ENCODE measurements at places on chromosomes 6 and 20. TPM values are rescaled to one million over a fixed set of nuclear protein-coding genes. Genes with fewer than 3 reads are reported as not detected.

The GPR6 gene
- total RNA-seq, result not detected

The SLC39A7 gene
- 131 TPM for total RNA-seq

The UFL1 gene
- total RNA-seq, result 4.3 TPM

The CALHM4 gene
- not detected for total RNA-seq

The EYA2 gene
- not detected for total RNA-seq

The SLC17A1 gene
- not detected for total RNA-seq

The RIMS4 gene
- not detected for total RNA-seq

The VGLL2 gene
- not detected for total RNA-seq

The ENPP5 gene
- 1.4 TPM for total RNA-seq

The FAM209B gene
- not detected for total RNA-seq

The KCNQ5 gene
- not detected for total RNA-seq

The NKAPL gene
- total RNA-seq, result not detected

The BPIFA1 gene
- total RNA-seq, result not detected

The LY6G6D gene
- not detected for total RNA-seq

The NT5E gene
- total RNA-seq, result 74.7 TPM

The IL17A gene
- total RNA-seq, result not detected

The PI16 gene
- 0.29 TPM for total RNA-seq

- no peak for DNase-seq
Measured at GRCh38 chr6:104170401-104170800, 689.3 kb downstream of the HACE1 start.

DNA sequence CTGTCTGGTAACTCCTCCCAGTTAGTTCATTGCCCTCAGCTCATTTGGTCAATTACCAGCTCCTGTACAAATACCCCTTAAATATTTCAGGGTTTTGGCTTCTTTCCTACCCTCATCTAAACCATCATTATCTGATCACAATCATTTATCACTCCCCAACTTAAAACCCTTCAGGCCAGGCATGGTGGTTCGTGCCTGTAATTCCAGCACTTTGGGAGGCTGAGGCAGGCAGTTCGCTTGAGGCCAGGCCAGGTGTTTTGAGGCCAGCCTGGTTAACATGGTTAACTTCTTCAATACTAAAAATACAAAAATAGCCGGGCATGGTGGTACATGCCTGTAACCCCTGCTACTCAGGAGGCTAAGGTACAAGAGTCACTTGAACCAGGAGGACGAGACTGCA is 9.4 kb downstream of the TGIF2 start:
- no peak for DNase-seq

GRCh38 chr6:1574083-1574761 is 35.5 kb upstream of the FOXC1 start:
- DNase-seq, result no peak

- no peak for DNase-seq
Measured at GRCh38 chr20:53468587-53468986, 125.1 kb downstream of the ZNF217 start.

DNA sequence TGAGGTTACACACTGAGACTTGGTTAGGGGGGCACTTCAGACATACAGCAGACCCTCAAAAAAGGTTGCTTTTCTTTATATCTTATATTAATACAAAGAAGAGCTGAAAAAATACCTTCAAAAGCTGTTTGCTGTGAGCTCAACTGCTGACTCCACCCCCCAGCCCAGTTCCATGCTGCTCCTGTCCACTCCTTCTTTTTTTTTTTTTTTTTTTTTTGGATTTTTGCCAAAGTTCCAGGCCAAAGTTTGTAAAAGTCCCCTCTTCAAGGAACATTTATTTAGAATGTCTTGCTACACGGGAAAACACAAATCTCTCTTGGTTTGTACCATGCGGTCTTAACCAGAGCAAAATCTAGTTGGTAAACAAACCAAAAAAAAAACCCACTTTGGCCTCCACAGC is 85.3 kb upstream of the AKAP12 start:
- DNase-seq, result peak; percentile 22

DNA sequence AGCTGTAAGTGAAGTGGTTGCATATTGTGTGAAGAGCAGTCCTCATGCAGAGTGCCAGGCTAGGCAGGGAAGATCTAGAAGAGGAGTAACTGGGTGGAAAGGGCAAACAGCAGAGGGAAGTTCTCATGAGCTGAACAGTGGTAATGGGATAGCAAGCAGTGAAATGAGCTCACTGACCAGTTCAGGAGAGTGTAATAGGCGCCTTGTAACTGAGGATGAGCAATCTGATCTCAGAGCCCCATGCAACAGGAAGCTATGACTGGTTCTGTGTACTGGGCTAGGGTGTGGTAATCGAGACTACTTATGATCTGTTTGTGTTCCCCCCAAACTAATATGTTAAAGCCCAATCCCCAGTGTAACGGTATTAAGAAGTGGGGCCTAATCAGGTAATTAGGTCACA is 98.6 kb downstream of the RFX6 start:
- DNase-seq, result no peak

GRCh38 chr6:91097364-91097763 is 510.5 kb upstream of the MAP3K7 start:
- no peak for DNase-seq

- DNase-seq, result peak; percentile 85
Measured at GRCh38 chr6:43951063-43951755, 176.0 kb downstream of the MRPL14 start.

GRCh38 chr20:22825546-22825945 is 209.6 kb upstream of the SSTR4 start:
- no peak for DNase-seq

GRCh38 chr6:101393829-101394251 is 332 bp downstream of the GRIK2 start:
- no peak for DNase-seq

GRCh38 chr20:46624946-46625345 is 26.3 kb downstream of the SLC13A3 start:
- DNase-seq, result no peak

DNA sequence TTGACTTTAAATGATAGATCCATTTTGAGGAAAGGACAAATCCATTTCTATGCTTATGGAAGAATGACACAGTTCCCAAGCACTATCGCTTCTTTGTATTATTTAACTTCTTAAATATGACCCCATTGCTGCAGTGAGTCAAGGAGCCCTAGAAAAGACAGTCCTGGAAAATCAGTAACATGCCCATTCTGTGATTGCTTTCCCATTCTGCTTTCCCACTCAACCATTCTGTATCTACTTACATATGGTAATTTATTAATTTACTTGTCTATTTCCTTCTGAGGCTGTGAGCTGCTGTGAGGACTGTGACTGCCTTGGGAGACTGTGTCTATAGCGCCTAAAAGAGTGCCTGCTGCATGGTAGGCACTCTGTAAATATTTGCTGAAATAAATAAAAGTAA is 85.4 kb upstream of the TMEM30A start:
- DNase-seq, result no peak

DNA sequence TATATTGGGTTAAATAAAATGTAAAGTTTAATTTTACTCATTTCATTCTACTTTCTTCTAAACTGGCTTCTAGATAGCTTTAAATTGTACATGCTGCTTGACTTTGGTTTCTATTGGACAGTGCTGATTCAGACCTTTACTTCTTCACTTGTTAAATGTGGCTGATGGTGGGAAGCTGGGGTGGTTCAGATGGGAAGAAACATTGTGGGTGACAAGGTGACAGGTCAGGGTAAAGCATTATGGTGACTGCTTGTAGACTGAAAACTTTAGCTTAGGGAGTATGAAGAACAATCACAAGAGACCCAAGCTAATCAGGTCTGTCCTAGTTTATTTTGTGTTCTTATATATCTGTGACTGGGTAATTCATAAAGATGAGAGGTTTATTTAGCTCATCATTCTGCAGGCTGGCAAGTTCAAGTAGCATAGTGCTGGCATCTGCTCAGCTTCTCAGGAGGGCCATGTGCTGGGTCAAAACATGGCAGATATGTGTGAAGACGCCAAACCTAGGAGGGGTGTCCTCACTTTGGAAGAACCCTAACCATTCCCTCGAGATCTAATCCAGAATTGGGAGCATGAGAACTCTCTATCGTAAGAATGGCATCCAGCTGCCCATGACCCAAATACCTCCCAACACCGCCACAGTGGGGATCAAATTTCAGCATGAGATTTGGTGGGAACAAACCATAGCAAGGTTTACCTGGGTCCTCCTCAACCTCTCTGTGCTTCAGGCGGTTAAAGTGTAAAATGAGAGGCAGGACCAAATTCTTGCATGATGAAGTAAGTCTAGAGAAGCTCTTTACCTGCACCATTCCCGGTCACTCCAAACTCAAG is 102.8 kb downstream of the FYN start:
- no peak for DNase-seq

DNA sequence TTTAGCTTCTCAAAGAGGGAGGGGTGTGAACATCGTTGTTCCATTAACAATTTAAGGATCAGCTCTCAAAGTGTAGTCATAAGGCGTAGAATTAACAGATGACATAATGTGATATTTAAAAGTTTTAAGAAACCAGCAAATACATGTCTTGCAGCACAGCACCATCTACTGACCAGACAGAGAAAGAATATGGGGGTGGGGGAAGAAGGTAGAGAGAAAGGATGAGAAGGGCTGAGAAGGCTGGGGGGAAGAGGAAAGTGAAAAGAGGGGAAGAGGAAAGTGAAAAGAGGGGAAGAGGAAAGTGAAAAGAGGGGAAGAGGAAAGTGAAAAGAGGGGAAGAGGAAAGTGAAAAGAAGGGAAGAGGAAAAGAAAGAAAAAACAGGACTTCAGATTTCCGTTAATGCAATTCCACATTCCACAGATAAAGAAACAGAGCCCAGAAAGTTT is 80.9 kb downstream of the HAO1 start:
- peak; percentile 58 for DNase-seq

GRCh38 chr6:31965700-31966099 is 6.2 kb downstream of the DXO start:
- no peak for DNase-seq

DNA sequence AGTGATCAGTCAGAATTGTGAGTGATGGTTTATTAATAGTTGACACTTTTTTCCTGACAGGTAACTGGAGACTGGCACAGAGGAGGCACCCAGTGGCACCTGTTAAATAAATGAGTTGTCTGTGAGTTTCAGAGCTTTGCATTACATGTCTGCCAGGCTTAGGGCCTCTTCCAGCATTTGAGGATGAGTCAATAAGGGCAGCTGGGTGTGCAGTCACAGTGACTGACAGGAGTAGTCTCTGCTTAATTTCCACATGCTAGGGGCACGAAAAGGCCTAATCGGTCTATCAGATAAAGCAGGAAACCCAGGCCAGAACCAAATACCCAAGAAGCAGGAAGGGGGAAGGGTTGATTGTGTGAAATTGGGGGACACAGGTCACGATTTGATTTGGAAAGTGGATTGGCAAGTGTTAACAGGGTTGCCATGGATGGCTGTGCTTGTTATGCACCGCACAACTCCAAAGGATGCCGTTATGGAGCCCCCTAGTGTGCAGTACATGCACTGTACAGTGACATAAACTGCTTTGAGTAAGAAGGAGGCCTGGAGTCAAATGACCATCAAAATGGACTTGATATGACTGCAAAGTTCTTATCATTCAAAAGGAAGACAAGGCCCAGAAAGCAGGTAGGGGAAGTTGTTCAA is 111.9 kb upstream of the GGTLC1 start:
- DNase-seq, result peak; percentile 70

DNA sequence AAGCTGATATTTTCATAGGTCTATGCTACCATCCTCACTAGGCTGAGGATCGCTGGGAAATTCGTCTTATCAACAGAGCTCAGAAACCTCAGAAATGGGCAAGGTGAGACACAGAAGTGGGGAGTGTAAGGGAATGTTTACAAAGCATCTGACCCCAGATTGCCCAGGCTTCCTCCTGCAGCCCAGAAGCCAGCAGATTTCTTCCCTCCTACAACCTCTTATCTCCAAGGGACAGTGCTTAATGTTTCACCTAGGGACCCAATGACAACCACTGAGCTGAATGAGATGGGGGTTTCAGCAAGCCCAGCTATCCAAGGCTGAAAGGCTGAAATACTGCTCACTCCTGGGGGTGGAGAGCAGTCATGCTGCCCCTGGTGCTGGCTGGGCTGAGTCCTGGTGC is 52.4 kb upstream of the TBC1D7 start:
- no peak for DNase-seq

- no peak for DNase-seq
Measured at GRCh38 chr20:49496043-49496442, 13.6 kb upstream of the KCNB1 start.

GRCh38 chr20:35294293-35294685 is 2.1 kb upstream of the FAM83C start:
- DNase-seq, result no peak

DNA sequence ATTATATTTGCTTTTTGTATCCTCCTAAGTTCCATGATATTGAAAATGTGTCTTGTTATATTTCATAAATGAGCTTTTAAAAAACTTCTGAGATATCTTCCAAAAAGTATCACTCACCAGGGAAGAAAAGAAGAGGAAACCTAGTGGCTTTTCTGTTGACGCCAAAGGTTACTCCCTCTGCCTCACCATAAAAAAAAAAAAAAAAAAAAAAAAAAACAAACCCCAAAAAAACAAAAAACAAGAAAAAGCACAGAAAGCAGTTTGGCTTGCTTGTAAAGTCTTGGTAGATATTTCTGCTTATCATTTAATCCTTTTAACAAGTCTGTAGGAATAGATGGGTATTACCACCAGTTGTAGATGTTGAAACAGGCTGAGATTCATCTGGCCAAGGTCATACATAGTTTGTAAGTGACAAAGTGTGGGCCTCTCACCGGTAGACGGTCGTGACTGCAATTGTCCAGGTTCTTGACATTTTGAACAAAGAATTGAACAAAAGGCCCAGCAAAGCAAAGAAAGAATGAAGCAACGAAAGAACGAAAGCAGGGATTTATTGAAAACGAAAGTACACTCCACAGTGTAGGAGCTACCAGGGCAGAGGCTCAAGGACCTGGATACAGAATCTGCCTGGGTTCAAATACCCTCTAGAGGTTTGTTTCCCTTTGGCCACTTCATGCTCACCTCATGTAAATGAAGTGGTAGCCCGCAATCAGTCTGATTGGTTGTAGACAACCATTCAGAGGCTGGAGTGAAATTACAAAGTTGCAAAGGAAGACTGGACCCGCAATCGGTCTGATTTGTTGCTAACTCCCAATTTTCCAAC is 11.6 kb upstream of the ELOVL5 start:
- DNase-seq, result no peak

GRCh38 chr20:53751620-53752318 is 158.1 kb upstream of the ZNF217 start:
- DNase-seq, result peak; percentile 75

DNA sequence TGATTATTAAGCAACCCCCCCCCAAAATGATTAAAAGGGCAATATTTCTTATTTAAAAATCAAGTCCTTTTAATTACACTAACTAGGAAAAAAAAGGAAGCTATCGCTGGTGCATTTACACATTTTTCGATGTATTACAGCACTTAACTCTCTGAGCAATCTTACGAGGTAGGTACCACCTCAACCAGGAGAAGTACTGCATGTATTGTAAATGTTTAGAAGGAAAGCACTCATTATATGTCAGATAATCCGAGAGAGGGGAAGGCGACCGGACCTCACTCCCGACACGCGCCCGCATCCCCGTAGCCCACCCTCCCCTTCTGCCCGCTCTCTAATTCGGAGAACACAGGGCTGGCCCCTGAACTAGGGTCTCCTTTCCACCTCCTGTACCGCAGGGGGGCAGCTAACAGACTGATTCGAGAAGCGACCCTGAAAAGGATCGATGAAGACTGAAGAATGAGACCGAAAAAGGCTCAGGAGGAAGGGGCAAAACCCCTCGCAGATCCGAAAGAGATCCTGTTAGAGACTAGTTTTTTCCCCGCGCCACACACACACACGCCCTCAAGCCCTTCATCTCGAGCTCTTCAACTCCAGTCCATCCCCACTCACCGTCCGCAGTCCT is 337 bp downstream of the ESF1 start:
- no peak for DNase-seq

GRCh38 chr20:62773845-62774714 is 22.2 kb upstream of the MRGBP start:
- no peak for DNase-seq

GRCh38 chr20:23631981-23632710 is 5.6 kb downstream of the CST3 start:
- DNase-seq, result no peak

Data from HT-29 (cell line).